ENCODE measurements at places on chromosomes 3 and 15.

- no peak for DNase-seq
Observed at GRCh38 chr3:13553686-13554085, 4.8 kb downstream of the FBLN2 start.

- no peak for DNase-seq
Observed at GRCh38 chr3:24048843-24049242, 103.8 kb downstream of the NR1D2 start.

GRCh38 chr3:54999159-54999558 is 71.3 kb upstream of the LRTM1 start:
- no peak for DNase-seq

DNA sequence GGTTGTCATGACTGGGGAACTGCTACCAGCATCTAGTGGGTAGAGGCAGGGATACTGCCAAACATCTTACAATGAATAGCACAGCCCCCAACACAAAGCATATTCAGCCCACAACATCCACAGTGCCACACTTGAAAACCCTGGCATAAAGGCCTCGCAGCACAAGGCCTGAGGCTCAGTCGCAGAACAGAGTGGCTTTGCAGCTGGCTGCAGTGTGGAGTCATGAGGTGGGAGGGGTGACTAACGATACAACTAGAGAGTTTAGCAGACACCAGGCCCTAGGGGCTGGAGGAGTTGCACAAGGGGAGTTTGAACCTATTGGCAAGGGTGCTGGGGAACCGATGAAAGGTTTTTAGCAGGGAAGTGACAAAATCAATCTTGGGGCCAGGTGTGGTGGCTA is 32.1 kb downstream of the GRK7 start:
- DNase-seq = peak; percentile 14

DNA sequence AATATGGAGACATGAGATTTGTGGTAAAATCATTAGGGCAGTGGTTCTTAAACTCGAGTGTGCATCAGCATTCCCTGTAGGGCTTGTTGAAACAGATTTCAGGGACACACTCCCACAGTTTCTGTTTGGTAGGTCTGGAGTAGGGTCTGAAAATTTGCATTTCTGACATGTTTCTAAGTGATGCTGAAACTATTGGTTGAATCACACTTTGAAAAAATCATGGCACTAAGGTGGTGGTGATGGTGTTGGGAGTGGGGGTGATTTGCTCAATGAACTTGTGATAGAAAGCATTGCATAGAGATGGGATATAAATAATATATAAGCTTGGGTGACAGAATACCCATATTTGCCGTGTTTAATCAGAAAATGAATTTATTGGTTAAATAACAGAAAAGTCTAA is 11.3 kb downstream of the MITF start:
- DNase-seq = no peak

DNA sequence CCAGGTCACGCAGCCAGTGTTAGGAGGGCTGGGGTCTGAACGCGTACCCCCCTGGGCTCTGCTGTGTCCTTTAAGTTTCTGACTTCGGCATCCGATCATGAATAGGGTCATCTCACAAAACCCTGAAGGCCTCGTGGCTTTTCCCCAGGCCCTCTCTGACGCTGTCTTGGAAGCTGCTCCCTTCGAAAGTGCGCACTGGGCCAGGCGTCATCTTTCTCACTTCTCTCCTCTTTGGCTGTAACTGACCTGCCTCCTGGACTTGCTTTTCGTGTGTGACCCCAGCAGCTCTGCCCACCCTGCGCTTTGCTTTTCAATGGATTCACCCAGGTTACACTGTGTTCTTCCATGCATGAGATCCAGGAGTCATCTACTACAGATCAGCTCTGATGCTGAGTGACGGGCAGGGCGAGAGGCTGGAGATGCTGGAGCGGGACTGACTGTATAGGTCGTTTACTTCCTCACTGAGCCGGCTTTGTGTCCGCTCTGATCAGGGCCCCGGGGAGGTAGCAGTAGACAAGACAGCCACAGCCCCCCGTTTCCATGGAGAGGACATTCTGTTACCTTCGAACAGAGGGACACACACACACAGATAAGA is 45.0 kb upstream of the PCSK6 start:
- DNase-seq = no peak

DNA sequence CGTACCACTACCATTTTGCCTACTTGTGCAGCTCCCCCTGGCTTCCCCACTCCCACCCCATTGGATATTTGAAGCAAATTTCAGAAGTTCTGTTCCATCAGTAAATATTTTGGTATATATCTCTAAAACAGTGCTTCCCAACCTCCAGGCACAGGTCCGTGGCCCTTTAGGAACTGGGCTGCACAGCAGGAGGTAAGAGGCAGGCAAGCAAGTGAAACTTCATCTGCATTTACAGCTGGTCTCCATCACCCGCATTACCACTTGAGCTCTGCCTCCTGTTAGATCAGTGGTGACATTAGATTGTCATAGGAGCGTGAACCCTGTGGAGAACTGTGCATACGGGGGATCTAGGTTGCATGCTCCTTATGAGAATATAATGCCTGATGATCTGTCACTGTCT is 97.2 kb upstream of the LRRFIP2 start:
- DNase-seq = no peak

DNA sequence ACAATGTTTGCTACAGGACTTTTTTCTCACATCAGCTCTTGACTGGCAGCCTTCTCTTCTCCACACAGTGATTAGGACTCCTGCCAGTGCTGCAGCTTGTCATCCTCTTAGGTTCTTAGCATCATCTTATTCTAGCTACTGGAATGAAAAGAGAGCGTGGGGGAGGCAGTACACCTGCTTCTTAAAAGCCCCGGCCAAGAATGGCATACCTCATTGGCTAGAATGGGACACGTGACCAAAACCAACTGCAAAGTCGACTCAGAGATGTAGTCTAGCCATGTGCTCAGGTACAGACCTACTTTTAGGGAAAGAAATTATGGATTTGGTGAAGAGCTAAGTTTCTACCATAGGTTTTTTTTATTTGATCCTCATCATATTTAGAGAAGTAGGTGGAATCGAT is 44.1 kb downstream of the RARB start:
- DNase-seq = no peak

DNA sequence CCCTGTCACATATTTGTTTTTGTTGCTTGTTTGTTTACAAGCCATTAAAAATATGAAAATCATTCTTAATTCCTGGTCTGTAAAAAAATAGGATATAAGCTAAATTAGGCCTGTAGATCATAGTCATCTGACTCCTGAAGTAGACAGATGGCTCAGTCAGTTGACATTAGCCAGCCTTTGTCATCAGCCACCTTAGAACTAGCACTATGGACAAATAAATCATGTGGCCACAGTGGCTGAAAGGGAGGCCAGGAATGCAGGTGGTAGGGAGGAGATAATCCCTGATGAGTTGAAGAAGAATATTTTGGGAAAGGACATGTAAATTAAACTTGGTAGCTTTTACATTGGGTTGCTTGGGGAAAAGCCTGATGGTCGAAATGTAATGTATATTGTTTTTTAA is 1544.9 kb downstream of the SI start:
- DNase-seq = no peak

- DNase-seq = peak; percentile 30
Observed at GRCh38 chr3:158725348-158726011, 6.8 kb downstream of the RARRES1 start.

- DNase-seq = no peak
Observed at GRCh38 chr3:39075910-39076309, 24.1 kb downstream of the WDR48 start.

DNA sequence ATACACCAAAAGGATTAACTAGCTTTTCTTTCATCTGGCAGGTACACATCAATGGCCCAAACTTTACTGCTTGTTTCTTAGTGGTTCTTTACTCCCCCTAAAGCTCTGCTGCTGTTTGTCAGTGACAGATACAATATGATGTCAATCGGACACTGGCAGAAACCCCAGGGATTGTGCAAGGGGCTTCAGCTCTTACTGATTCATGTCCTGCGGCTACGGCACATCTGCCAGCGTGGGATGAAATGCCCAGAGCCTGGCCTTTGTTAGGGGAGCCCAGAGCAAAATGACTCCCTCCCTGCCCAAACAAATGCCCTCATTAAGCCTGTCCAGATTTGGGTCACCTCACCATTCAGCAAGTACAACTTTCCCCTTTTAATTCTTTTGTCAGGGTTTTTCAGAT is 28.3 kb downstream of the SRP14 start:
- no peak for DNase-seq

- no peak for DNase-seq
Observed at GRCh38 chr3:146899171-146899570, 294.0 kb upstream of the PLSCR5 start.

GRCh38 chr3:142215106-142215505 is 10.3 kb downstream of the GK5 start:
- no peak for DNase-seq

GRCh38 chr3:13248640-13249039 is 171.5 kb downstream of the NUP210 start:
- DNase-seq = no peak

DNA sequence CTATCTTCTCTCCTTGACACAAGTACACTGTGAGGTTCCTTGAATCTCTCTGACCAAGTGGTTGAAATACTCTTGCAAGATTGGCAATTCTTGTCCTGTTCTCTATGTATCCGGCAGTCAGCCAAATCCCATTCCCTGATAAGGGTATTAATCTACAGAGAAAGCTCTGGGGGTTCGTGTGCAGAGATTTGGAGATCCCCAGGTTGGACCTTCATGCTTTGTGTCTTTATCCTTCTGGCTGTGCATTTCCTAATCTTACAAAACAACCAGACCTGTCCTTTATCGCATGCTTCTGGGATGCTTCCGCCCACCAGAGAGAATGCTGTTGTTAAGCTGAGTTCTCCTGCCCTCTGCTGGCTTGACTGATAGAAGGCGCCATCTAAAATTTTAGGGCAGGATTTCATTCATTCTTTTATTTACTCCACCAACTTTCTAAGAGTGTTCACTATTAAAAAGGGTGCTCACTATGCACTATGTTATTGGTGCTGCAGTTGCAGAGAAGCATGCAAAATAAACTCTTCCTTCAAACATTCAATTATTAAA is 8.6 kb upstream of the SST start:
- peak; percentile 6 for DNase-seq
